Activated CD4-positive, alpha-beta T cell treated with anti-CD3 and anti-CD28 coated beads for 36 hours (primary cell): ENCODE measurements at places on chromosomes 5 and 9.
A peak's percentile ranks its signal among the peaks of the same experiment; 100 is the strongest.

- DNase-seq: no peak
Measured at GRCh38 chr9:33153666-33154065, 13.5 kb downstream of the B4GALT1 start.

- DNase-seq: no peak
Measured at GRCh38 chr9:15927161-15927560, 374.3 kb downstream of the CCDC171 start.

DNA sequence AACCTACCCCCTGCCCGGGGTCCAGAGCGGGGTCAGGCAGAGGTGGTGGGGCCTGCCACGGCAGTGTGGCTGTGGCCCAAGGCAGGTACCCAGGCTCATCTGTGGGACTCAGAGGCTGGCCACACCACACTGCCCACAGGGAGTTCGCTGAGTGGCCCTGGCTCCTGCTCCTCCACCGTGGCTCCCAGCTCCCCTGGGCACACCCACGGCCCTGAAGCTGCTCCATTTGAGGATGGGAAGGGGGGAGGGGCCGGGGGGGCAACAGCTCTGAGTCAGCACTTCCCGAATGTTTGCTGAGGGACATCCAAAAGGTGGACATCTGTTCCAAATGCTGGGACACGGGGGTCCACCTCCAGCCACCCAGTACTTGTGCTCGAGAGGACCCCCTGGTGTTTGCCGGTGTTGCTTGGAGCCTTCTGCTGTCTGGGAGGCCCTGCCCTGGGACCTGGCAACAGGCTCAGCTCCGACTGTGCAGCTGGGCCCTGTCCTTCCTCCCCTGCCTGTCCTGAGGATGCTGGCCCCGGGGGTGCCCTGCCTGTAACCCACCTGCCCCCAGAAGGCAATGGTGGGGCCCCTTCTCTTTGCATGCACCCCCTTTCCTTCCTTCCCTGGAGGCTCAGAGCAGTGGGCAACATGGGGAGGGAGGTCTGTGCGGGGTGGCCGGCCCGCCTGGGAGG, 2.5 kb upstream of the NRARP start:
- no peak for DNase-seq

- peak; percentile 6 for DNase-seq
Measured at GRCh38 chr5:18305288-18305924, 671.1 kb downstream of the TAF11L14 start.

DNA sequence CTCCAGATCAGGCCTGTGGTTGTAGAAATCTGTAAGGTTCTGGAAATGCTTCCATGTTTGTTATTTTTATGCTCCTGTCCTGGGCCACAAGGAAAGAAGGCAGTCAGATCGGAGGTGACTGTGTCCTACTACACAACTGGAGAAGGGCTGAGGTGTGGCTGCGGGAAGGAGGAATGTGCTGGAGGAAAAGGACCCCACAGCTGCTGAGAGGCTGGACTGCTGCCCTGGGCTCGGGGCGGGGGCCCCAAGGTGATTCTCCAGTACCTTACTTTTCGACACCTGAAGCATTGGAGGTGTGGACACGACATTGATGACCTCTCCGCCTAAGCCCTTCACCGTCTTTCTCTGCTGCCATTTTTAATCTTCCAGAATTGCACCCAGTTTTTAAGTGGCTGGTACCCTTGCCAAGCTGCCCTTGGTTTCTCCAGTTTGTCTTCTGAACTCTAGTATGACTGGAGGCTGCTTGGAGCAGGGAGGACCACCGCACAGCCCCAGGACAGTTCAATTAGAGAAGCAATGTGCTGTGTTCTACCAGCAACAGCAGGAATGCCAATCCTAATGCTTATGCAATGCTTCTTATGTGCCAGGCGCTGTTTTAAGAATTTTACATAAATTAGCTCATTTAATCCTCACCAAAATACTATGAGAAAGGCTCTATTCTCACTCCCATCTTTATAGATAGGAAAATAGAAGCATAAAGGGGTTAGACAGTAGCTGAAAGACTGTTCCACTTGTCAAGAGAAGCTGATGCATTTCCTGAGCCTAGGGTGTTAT, 13.5 kb upstream of the ANKRD33B start:
- no peak for DNase-seq

GRCh38 chr5:41404757-41405156, 105.6 kb downstream of the PLCXD3 start:
- no peak for DNase-seq

- DNase-seq: no peak
Measured at GRCh38 chr5:2014058-2014610, 131.4 kb upstream of the IRX4 start.

DNA sequence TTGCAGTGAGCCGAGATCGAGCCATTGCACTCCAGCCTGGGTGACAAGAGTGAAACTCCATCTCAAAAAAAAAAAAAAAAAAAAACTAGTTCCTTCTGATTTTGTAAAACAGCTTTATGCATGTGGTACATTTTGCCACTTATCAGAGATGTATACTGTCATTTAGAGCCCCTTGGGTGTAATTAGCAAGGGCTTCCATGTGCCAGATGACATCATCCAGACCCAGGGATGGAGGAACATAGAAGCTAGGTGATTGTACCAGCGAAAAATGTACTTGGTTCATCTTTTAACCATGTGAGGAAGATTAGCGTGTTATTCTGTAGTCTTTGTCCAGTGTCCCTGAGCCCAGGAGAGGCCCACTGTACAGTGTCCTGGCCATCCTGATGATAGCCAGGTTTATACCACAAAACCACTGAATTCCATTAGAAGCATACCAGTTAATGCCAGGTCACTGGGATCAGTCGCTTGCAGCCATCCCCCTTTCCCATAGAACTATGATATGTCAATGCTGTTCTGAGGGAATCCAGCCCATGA, 239.3 kb upstream of the SGCD start:
- DNase-seq: no peak

DNA sequence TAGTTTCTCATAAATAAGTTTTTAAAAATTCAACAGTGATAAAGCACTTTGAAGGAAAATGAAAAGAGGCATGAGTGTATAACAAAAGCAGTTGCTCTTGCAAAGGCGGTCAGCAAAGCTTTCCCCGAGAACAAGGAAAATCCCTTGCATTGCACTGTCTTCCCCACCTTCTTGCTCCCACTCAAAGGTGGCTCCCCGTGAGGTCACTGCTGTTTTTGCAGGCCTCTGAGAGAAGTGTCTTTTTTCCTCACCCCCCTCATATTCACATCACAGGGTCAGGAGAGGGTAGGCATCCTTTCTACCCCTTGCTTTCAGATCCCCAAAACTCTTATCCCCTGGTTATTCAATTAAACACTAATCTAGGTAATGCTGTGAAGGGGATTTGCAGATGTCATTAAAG, 15.2 kb upstream of the SLC36A1 start:
- no peak for DNase-seq

GRCh38 chr5:44257653-44258365, 131.4 kb downstream of the FGF10 start:
- no peak for DNase-seq

- DNase-seq: no peak
Measured at GRCh38 chr5:150163547-150164059, 3.0 kb upstream of the CDX1 start.

GRCh38 chr9:23594421-23594820, 231.6 kb downstream of the ELAVL2 start:
- DNase-seq: no peak

GRCh38 chr9:33113799-33114547, 37.5 kb upstream of the SMU1 start:
- no peak for DNase-seq

- no peak for DNase-seq
Measured at GRCh38 chr9:89368978-89369377, 50.7 kb downstream of the SECISBP2 start.

DNA sequence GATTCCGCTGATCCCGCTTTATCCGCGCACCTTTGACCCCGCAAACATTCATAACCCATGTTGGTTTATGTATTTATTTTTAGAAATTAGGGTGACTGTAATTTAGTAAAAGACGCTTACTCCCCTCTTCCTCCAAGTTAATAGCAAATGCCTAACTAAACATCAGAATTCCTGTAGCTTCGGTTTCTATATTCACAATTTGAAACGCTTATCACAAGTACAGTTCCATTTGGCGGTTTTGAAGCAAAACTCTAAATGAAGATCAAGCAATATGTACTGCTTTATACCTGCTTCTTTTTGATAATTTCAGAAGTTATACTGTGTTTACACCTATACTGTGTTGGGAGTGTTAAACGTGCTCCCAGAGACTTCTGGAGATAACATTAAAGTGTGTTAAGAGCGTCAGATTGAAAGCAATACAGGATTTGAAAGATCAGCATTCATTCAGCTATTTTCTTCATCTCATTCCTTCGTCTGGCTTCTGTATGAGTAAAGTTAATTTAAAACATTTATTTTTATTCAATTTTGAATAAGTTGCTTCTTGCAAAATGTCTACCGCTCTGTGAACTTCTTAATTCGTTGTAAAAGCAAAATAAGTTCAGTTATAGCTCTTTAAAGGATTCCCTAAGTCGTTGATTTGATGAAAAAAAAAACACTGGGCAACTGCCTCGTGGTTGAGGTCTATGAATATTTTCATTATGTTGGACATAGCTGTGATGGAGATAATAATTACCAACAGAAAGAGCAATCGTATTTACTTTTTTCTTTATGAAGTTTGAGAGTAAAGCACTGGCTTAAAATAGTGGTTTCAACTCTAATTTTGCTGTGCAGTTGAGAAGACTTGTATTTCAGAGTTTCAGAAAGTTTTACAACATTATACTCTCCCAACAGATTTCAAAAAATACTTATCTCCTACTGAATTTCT, 2.5 kb downstream of the PRDM6 start:
- no peak for DNase-seq

DNA sequence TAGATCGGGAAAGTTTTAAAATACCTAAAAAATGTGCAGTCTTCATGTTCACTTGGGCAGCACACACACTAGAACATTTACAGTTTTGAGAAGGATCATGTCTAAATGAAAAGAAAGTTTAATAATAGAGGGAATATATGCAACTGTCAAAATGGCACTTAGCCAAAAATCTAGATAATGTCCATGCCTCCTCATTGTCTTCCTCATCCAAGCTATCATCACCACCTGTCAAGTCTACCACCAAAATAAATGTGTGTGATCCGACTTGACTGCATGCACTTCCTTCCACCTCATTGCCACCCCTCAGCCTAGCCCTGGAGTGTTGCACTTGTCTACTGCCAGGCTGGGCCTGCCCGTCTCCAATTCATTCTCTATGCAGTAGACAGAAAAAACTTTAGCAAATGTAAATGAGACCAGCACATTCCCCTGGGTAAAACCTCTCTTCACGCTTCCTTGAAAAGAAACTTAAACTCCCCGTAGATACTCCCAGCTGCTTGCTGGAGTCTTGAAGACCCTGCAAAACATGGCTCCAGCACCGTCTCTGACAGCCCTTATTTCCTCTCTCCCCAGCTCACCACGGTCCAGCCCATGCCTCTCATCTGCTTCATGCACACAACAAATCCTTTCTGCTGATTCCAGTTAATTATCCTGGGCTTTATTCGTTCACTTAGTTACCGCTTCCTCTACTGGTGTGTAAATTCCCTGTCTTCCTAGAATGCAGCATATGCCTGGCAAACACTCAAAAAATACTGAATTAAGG, 66.9 kb downstream of the FANCC start:
- no peak for DNase-seq

GRCh38 chr9:73565833-73566465, 414.3 kb downstream of the ANXA1 start:
- peak; percentile 4 for DNase-seq

- no peak for DNase-seq
Measured at GRCh38 chr5:140298183-140298601, 4.7 kb downstream of the PFDN1 start.

- no peak for DNase-seq
Measured at GRCh38 chr5:6353602-6354302, 24.6 kb downstream of the MED10 start.

GRCh38 chr5:112694853-112695709, 42.6 kb upstream of the APC start:
- no peak for DNase-seq

DNA sequence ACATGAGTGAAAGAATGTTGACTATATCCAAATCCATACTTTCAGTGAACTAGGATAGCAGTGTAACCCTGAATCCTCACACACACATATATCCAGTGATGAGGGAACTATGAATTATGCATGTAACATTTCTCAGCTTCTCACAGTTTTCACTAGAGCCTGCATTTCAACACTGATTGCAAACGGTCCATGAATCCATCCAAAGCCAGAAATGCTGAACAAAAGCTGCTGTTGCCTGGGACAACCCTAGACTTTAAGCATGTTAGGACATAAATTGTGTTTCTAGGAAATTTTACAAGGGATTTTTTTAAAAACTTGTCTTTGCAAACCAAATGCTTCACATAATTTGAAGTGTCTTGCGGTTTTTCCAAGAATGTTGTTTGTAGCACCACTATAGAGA, 2010.0 kb upstream of the WWC1 start:
- no peak for DNase-seq

GRCh38 chr5:134887593-134888159, 13.5 kb downstream of the TXNDC15 start:
- no peak for DNase-seq

DNA sequence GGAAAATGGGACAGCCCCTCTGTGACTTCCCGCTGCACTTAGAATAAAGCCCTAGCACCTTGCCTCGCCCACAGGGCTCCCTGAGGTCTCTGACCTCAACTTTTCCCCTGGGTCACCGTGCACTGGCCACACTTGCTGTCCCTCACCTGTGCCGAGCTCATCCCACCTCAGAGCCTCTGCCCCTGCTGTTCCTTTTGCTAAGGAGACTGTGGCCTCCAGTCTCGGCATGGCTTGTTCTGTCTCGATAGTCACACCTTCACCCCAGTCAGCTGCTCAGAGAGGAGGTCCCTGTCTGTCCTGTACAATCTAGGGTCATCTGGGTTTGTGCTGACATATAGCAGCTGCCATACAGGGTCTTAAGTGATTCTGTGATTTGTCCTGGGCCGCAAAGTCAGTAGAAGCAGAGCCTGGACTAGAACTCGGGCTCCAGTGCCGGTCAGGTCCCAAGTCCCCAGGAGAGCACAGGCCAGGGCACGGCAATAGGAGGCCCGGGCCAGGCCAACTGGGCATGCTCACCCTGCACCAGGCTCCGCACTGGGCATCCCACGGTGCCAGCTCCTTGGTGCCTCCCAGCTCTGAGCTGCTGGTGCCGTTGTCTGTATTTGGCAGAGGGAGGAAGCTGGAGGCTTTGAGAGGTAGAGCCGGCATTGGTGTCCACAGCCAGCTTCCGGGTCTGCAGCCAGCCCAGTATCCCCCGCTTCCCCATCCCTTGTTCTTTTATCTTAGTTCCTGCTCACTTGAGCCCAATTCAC, 35.2 kb downstream of the NCS1 start:
- no peak for DNase-seq

DNA sequence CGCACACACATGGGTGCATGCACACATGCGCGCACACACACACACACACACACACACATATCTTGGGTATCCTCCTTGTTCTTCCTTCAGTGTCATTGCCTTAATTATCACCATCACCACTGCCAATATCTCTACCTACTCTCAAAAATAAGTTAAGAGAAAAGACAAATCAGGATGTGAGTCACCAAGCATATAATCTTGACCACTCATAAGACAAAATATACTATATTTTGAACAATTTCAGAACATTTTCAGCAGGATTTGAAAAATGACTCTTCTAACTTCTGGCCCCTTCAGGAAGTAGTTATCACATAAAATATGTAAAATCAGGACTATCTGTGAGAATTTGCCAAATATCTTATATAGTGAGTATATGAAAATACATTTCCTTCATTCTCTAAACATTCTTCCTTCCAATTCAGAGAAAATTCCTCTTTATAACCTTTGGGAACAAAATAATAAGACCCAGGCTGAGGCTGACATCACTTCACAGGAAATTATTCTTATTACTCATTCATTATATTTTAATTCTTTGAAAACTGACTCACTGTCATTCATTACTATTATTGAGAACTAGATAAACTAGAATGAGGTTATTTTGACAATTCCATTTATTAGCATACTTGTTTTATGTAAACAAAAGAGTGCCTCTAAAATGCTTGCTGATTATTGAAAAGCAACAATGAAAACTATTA, 772.0 kb upstream of the ACO1 start:
- DNase-seq: no peak
